ENCODE measurements at places on chromosomes 3 and 15.

DNA sequence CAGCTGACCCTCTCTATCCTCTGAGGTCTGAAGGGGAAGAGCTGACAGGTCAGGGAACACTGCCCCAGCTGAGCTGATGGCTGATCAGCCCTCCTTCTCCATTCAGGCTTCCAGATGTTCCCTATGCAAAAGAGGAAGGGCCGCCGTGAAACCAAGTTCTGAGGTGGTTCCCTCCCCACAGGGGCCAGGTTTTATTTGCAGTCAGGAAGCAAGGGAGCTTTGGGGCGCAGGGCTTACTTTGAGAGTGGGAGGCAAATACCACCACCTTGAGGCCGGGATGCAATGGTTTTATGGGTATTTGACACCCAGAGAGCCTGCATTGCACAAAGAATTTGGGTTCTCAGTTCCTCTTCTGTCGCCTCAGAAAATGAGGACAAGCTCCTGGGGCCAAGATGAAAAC, 186.9 kb downstream of the ARRDC4 start:
- no peak for DNase-seq

DNA sequence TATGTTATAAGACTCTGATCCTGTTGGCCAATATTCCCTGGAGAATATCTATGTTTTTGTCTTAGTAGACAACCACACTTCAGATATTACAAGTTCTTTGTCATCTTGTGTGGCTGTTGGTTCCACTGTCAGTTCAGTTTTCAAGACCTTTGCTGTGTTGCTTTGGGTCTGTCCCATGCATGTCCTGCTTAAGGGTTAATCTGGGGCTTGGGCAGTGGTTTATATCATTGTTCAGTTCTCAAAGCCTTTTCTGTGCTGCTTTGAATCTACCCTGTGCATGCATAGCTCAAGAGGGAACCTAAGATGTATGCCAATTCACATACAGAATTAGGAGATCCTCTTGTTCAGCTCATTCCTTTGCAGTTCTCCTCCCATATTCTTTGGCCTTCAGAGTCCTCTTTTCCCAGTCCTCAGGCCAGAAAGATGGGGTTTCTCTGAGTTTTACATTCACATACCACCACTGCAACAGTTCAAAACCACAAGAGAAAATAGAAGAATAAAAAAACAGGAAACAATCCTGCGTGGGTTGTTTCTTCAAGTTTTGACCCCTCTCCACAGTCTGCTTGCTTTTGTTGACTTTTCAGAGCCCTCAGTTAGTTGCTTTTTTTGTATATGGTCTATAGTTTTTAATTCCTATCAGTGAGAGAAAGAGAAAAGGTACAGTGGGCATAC, 21.6 kb downstream of the BUB1B start:
- no peak for DNase-seq

DNA sequence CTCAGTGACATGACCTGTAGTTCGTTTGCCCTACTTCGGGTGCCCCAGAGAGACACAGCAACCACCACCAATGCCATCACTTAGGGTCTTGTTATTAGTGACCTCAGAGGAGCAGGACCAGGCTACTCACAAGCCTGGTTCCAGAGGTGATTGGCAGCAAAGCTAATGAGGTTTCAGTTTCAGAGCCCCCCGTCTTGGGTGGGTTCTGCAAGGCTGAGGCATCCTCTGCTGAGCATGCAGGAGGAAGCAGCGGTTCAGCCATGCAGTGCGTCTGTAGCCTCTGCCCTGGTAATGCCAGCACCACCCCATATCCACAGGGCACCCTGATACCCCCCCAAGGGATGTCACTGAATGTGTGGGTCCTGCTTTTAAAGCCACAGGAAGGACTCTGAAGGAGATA, 39.0 kb upstream of the ITGA11 start:
- DNase-seq = no peak

DNA sequence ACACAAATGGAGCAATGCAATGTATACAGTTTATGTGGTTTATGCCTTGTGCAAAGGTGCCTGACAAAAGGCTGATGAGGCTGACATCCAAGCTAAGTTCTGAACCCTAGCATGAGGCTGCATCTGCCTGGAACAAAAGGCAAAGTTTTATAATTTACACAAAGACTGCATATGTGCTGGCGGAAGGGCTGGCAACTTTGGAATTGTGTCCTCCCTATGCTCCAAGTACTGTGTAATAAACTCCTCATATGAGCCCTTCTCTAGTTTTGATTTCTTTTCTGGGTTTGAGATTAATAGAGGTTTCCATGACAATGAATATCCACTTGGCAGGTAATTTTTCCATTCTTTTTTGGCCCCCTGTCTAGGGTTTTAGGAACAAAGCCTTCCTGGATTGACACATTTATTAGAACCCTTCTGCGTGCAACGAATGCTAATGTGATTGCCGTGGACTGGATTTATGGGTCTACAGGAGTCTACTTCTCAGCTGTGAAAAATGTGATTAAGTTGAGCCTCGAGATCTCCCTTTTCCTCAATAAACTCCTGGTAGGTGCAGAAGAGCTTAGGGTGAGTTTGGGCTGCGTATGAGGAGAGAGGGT, 10.8 kb downstream of the PLA1A start:
- no peak for DNase-seq

GRCh38 chr3:67044955-67045354, 46.8 kb downstream of the KBTBD8 start:
- no peak for DNase-seq
